ENCODE measurements at places on chromosomes 5 and 9. TPM values are rescaled to one million over a fixed set of nuclear protein-coding genes. Genes with fewer than 3 reads are reported as not detected.

DNA sequence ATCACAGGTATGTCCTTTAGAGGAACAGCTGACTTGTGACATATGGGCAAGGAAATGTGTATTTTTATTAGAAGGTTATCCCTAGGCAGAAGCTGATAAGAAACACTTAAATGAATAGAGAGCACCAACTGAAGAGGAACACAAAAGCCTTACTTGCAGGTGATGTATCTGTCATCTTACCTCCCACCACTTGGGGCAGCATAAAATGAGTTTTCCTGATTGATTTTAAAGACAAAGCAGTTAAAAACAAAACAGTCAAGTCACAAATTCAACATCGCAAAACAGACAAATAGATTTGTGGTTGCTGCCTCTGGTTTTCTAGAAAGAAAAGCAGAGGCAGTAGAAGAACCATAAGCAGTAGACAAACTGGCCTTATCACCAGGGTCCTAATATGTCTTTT is 302.4 kb upstream of the ZNF462 start:
- no peak for DNase-seq

Gene ATOSB
- 28.5 TPM for total RNA-seq

DNA sequence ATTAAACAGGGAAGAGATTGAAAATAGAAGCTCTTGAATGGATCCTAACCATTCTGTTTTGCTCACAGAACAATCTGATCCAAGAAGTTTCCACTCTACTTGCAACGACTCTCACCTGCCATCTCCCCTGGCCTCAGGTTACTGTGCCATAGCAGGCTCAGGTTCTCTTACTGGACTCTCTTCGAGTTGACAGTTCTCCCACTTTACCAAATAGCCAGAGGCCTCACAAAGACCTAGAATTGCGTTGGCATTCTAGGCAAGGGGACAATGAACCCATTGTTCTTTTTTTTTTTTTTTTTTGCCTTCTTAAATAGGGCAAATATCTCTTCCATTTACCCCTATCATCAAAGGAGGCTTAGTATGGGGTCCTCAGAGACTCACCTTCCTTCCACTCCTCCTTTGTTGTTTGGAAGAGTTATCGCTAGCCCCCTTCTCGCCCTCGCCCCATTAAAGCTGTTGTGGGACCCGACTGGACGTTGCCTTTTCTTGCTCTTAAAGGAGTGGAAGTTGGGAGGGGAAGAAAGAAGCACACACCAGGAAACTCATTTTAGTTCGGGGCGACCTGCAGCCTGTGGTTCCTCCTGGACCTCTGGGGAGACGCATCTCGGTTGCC is 688 bp upstream of the PLPPR1 start:
- DNase-seq, result no peak

Gene RBM27
- total RNA-seq, result 20.8 TPM

DNA sequence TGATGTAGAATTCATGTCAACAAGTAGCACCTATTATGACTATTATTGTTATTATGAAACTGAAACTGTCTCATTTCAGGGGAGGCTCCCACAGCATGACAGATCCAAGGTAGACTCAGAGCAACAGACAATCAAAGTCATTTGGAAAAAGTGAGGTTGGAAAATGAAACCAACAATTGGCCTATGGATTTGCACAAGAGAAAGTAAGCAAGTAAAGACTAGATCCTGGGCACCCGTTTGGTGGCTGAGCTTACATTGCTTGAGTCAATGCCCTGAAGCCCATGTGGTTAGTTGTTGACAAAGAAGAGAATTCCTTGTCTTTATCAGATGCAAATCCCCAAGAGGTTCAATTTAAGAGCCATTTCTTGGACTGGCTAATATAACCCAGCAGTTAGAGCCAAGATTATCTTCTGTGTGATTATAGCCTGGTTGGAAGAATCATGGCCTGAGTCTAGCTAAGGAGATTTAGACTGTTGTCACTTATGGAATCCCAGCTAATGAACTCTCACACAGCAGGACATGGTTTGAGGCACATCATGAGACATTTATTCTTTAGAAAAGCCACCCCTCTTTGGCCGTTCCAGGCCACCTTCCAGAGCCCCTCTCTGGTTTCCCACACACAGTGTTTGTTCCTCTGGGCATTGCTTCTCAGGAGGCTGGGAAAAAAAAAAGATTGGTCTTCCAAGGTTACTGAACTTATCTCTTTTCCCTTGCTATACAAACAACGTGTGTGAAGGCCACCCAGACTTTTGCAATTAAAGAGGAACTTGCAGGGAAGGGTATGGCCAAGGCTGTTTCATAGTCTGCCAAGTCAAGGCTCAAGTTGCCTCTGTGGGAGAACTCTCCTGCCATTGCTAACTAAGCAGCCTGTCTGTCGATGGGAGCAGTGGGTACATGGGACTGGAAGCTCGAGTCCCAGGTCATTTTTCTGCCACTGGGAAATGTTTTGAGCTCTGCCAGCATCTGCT is 399.5 kb downstream of the ENC1 start:
- no peak for DNase-seq

DNA sequence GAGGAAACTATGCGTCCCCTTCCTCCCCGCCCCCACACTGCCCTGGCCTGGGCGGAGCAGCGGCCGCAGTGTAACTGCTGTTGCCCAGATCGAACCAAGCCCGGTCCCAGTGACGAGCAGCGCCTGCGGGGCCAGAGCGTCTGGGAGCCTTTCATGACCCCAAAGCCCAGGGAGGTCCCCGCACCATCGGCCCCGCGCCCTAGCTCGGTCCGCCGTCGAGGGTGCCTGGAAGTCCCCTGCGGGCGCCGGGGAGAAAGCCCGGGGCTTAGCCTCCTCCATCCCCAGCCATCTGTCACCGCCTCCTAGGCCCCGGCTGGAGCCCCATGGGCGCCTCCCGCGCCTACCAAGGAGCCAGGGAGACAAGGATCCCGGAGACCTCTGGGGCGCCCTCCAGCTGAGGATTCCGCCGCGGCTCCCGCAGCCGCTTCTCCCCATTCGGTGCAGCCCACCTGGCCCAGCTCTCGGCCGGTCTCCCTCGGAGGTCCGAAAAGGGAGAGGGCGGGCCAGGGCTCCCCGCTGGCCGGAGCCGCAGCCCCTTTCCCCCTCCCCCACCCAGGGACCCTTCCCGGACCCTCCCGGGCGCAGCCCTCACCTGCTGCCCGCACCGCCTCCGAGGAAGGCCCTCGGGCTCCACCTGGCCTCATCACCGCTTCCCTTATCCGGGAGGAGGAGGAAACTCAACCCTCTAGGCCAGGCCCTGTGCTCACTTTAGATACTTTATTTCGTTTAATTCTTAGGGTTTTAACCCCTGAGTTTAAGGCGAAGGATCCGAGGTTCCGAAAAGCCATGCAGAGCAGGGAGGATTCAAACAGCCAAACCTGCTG is 45.6 kb downstream of the APTX start:
- no peak for DNase-seq

Gene FSTL4
- not detected for total RNA-seq

Gene PRDM12
- not detected for total RNA-seq

- DNase-seq, result no peak
These were observed 53.5 kb downstream of the BNC2 start for GRCh38 chr9:16817002-16817401.

Gene DIPK1B
- 22.7 TPM for total RNA-seq

DNA sequence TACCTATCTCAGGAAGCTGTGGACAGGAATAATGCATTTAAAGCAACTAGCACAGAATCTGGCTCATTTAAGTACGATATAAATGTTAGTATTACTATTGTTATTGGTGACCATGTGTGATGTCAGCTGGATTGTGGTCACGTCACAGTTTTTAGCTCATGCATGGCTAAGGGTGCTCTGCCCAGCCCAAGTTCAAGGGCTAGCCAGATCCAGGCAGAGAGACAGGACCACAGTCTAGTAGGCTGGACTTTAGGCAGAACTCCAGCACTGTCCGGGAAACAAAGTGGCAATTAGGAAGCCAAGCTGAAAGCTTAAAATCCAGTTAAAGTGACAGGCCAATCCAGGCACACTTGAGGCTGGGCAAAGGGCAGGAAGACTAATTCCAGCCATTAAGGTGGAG is 273.6 kb downstream of the ADAMTSL1 start:
- DNase-seq, result no peak

- DNase-seq, result no peak
These were observed 284.1 kb upstream of the GRIA1 start for GRCh38 chr5:153206361-153206760.

GRCh38 chr5:169351721-169352120 is 50.8 kb upstream of the SLIT3 start:
- DNase-seq, result no peak

- no peak for DNase-seq
These were observed 339.7 kb upstream of the CLINT1 start for GRCh38 chr5:158198636-158199035.

DNA sequence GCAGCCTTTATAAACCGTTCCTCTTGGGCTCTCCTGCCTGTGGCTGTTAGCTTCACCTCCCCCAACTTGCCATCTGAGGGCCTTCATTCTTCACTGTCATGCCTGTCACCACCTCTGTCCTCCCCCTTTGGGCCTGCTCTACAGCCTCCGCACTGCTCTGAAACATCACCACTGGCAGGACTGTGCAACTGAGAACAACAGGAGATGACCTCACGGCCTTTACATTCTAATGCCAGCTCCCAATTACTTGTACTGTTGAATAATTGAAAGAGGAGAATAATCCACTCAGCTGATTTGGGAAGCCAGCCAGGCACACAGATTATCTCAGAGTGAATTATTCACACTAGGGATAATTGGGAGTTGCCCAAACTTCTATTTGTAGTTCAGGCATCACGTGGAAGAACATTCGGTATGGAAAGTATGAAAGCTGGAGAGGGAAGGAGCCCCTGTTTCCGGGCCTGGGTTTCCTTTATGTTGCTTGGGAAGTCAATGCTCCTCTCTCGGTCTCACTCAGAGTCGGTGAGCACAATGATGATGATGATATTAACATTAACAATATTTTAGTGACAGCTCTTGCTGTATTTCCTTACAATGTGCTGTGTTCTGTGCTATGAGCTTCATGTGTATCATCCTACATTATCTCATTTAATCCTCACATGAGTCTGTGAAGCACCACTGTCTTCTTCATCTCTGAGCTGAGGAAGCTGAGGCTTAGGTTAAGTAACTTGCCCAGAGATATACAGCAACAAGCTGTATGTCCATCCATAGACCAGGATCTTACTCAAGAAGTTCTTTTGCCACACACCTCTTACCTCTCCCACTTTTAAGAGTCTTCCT is 99.3 kb upstream of the LRRTM2 start:
- no peak for DNase-seq

Gene SLC23A1
- not detected for total RNA-seq

DNA sequence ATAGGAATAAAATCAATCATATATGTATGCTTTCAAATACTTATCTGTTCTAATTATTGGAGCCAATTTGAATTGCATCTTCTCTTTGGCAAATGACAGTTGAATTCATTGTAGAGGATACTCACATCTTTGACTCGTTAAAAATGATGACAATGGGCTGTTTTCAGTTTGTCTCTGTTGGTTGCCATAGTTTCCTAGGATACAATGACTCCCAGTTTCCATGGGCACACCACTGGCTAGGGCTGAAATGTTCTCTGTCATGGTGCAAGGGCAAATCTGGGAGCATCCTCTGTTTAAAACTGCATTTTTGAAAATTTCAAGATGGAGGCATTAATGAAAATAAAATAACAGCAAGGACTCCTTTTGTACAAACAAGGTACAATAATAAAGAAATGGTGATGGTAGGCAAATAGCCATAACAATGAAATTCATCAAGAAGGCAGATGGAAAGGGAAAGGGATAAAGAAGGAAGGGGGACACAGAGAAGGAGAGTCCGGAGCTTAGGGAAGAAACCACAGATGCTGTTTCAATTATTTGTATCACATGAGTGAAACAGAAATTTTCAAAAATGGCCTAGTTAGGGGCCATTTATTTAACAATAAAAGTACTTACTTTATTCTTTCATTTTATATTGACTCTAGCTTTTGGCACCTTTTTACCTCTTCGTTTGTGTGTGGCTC is 378.8 kb upstream of the SEMA6A start:
- DNase-seq, result no peak

- DNase-seq, result no peak
These were observed 181.5 kb upstream of the PIK3R1 start for GRCh38 chr5:68033961-68034571.

Gene DMGDH
- total RNA-seq, result 1.6 TPM

- no peak for DNase-seq
These were observed 336.5 kb downstream of the DIRAS2 start for GRCh38 chr9:90306158-90306557.

GRCh38 chr9:90142580-90142979 is 500.0 kb downstream of the DIRAS2 start:
- DNase-seq, result no peak

GRCh38 chr5:57316798-57317327 is 143.0 kb downstream of the GPBP1 start:
- no peak for DNase-seq

DNA sequence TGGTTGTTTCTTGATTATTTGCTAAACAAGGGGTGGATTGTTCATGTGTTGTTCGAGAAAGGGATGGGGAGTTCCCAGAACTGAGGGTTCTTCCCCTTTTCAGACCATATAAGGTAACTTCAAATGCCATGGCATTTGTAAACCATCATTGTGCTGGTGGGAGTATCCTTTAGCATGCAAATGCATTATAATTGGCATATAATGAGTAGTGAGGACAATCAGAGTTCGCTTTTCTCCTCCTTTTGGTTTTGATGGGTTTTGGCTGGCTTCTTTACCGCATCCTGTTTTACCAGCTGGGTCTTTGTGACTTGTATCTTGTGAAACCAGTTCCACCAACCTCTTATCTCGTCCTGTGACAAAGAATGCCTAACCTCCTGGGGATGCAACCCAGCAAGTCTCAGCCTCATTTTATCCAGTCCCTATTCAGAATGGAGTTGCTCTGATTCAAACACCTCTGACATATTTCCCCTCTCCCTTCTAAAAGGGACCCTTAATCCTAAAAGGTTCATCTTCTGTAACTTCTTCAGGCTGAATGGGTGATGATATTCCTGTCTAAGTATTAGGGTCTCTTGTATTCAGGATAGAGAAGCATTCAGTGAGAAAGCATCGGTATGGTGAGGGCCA is 8.7 kb upstream of the FBN2 start:
- no peak for DNase-seq

DNA sequence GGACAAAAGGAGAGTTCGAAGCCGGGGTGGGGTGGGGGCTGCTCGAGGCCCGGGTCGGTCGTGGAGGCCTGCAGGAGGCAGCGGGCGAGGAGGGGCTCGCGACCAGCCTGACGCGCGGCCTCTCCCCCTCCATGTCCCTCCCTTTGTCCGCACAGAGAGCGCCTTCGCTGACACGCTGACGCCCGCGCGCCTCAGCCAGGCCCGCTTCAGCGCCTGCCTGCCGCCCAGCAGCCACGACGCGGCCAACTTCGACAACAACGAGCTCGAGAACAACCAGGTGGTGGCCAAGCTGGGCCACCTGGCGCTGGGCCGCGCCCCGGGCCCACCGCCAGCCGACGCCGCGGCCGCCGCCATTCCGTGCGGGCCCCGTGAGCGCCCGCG is 42.2 kb downstream of the NEURL1B start:
- DNase-seq, result no peak

- DNase-seq, result no peak
These were observed 117.8 kb upstream of the PTCH1 start for GRCh38 chr9:95634536-95634935.

Gene GADD45G
- total RNA-seq, result 10.7 TPM

Data from heart left ventricle (tissue), 16 donors.